ENCODE measurements at places on chromosomes 13 and 19.

DNA sequence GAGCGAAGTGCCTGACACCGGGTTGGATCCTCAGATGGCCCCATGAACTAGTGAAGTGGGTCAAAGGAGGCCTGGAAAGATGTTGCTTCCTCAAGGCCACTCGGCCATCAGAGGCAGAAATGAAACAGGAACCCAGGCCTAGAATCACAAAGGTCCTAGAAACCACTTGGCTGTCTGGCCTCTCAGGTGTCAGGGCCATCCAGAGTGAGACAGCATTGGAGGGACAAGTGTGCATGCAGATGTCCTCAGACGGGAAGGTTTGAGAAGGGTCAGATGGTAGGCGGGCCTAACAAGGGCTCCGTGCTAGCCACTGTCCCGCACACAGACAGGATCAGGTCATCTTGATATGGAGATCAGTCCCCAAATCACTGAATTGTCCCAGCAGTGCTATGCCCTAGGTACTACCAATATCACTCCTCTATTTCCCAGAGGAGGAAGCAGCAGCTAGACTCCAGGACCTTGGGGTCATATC, 14.3 kb downstream of the CCDC97 start:
- DNase-seq = no peak

- DNase-seq = no peak
Measured at GRCh38 chr19:42330241-42330711, 4.8 kb downstream of the MEGF8 start.

DNA sequence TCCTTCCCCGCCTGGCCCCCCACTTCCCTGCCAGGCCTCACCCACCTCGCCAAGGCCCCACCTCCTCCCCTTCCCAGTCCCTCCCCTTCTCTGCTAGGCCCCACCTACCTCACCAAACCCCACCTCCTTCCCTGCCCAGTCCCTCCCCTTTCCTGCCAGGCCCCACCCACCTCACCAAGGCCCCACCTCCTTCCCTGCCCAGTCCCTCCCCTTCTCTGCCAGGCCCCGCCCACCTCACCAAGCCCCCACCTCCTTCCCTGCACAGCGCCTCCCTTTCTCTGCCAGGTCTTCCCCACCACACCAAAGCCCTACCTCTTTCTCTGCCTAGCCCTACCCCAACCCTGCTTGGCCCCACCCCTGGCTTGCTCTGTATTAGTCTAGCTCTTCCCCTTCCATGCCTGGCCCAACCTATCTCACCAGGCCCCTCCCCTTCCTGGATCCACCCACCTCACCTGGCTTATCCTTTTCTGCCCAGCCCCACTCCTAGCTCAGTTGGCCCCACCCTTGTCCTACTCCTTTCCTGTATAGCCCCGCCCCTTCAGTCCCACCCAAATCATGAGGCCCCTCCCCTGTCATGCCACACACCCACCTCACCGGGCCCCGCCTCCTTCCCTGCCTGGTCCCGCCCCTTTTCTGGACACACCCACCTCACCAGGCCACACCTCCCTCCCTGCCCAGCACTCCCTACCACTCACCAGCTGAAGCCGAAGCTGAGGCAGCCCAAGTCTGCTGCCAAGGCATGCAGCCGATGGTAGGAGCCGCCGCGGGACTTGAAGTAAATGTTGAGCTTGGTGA, 16.2 kb downstream of the CERS1 start:
- peak; percentile 56 for DNase-seq

DNA sequence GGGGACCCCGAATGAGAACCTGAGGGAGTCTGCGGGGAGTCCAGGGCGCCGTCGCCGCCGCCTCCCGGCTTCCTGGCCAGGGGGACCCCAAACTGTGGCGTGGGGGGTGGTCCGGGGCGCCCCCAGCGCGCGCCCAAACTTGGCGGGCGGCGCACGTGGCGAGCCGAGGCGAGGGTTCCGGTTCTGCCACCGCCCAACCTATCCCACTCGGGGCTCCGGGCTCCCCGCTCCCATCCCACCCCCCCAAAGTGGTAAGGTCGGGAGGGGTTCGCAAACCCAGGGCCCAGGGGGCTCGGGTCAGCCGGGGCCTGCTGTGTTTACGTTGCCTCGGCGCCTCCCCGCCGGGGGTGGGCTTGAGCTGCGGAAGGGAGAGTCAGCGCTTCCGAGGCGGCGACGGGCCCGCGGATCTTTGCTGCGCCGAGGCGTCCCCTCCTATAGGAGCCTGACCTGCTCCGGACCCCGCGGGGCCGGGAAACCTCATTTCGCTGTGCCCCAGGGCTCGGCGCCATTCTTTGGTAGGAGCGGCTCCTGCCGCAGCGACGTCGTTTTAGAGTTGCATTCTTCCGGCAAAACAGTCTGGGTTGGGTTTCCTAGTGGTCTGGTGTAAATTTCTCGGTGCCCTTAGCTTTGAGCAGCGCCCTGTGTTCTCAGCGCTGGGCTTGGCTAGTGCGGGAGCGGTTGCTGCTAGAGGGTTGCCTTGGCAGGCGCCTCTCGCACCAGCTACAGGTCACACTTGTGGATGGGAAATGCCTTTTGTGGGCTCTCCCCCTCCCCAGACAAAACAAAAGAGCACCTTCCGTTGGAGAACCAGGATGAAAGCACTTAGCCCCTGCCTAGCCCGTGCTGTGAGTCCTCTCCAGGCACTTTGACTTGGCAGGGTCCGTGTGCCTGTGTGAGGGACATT, 1.2 kb downstream of the DAZAP1 start:
- DNase-seq = no peak

GRCh38 chr19:16380314-16380695, 55.7 kb downstream of the KLF2 start:
- no peak for DNase-seq

DNA sequence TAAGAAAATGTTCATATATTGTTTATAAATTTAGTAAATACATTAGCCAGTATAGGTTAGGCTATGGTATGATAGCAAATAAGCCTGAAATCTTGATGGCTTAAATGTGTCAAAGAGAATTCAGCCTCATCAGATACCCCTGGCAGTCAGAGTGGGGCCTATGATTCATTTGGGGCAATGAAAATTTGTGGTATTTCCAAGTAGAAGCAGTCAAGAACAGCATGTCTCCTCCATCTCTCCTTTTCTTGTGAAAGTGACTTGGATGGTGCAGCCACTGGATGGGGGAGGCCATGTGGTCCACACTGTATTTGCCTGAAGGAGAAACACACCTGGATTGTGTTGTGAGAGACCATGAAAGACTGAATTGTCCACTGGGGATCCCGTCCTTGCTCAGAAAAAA, 82.7 kb downstream of the DLEU7 start:
- no peak for DNase-seq

DNA sequence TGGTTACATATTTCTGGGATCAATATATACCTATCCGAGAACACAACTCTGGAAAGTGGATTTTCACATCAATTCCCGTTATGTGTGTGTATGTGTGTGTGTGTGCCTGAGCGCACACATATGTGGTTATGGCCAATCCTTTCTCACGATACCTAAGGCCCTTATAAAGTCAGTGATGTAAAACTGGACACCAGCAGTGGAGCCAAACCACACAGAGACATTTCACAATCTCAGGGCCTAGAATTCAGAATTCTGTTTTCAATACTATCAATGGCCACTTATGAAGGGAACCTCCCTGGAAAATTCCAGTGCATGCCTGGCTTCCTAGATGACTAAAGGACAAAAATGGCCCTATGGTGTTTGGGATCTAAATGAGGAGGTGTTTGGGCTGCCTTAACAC, 187.3 kb upstream of the UBL3 start:
- no peak for DNase-seq

GRCh38 chr13:101942038-101942437, 459.8 kb downstream of the FGF14 start:
- peak; percentile 63 for DNase-seq

DNA sequence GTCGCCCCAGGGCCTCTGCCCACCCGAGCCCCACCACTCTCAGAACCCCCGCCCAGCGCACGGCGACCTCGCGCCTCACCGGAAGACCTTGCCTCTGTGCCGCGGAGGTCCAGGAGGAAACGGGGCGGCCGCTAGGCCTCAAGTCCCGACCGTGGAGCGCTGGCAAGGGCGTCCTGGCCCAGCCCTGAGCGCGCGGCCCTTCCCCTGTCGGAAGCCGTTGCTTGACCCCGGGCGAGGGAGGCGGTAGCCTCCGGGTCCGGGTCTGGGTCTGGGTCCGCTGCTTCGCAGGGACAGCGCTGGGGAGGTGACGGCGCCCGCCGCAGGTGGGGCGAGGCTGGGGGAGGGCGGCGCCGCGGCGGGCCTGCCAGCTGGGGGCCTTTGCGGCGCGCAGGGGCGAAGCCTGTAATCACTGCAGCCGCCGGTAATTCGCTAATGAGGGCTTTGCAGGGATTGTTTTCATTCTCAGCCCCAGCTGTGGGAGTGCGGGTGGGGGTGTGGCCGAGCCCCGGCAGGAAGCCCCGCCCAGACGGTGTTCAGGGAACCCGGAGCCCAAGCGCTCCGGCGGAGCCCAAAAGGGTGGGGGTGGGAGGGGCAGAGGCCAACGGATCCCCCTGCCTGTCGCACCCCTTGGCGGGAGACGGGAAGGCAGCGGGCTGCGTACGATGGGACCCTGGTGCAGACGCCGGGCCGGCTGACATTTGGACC, 8.6 kb downstream of the C19orf25 start:
- DNase-seq = peak; percentile 80

DNA sequence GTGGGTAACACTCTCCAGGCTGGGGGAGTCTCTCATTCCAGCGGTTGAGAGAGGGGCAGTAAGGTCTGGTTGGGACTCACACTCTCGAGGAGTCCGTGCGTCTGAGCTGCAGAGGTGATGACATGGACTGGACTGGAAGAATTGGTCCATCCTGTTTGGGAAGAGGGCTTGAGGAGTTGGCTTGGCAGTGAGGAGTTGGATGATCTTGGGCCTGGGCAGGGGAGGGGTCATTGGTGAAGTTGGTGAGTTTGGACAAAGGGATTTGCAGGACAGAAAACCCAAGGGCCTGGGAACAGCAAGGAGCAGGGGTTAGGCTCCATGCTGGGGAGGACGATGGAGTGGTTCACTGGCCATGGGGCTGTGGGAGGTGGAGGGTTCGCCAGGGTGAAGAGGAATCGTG, 3.7 kb downstream of the PPP1R37 start:
- DNase-seq = no peak

GRCh38 chr19:30371960-30372824, at the start of gene ZNF536:
ZNF536 (plus strand) TSS chr19:30372384; CDS start chr19:30443563, 71,179 bp downstream.
- DNase-seq = no peak

- DNase-seq = no peak
Measured at GRCh38 chr19:52896431-52897137, 851 bp downstream of the ZNF320 start.

DNA sequence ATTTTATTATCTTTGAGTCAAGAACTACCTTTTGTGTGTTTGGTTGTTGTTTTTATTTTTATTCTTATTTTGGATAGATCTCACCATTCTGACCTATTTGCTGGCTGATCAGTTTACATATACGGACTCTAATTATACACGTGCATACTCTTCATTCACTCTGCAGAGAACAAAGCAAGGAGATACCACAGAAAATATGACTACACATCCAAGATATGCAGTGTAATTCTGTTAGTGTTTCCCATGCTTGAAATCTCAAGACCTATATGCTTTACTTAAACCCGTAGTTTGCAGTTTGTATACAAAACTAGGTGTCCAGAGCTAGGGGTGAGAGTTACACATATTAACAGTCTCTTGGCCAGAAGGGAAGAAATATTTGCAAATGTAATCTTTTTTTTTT, 205.5 kb downstream of the DCLK1 start:
- no peak for DNase-seq

- no peak for DNase-seq
Measured at GRCh38 chr13:25192936-25193335, 20.8 kb upstream of the AMER2 start.

DNA sequence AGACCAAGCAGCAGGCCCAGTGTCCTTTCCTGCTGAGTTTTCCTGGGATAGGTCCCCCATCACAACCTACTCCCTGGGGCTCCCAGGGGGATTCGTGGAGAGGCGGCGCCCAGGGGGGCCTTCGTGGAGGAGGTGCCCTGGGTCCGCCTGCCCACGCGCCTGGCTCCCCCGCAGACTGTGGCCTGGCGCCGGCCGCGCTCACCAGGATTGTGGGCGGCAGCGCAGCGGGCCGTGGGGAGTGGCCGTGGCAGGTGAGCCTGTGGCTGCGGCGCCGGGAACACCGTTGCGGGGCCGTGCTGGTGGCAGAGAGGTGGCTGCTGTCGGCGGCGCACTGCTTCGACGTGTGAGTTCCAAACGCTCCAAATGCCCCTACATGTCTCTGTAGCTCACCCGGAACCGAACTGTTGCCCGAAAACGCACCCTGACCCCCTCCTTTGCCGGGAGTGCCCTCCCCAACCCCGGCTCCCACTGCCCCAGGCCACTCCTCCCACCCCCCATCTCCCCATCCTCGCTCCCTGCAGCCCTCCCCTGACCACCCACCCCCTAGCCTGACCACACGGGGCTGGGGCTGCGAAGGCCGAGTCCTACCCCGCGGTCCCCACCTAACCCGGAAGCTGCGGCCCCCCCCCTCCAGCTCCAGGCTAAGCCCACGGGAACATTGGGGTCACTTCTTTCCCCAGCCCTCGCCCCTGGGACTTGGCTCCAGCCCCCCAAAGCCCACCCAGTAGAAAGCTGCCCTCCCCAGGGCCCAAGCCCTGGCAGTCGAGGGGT, 3.3 kb downstream of the TIMM13 start:
- no peak for DNase-seq

- no peak for DNase-seq
Measured at GRCh38 chr13:79382545-79383275, 23.3 kb downstream of the RBM26 start.

DNA sequence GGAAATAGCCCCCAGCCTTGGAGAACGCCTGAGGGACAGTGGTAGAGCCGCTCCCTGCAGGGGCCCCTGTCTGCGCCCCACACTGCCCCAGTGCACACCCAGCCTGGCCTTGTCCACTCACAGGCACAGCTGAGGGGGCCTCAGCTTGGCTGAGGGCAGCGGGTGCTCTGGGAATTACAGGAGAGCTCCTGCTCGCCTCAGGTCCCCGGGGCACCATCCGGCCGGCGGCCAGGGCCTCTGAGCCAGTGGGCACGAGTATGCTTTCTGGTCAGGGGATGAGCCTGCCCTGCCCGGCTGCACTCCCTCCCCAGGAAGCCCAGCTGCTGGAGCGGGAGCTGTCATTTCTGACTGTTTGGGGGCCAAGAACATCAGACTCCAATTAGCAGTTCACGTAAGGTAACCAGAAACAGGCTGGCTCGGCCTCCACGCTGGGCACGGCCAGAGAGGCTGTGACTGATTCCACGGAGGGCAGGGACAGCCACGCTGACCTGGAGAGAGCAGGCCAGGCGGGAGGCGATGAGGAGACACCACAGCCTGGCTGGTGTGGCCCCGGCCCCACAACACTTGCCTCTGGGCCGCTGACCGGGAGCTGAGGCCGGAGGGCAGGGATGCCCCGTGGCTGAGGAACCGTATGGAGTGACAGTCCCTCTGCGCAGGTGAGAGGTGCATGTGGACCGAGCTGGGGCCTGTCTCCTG, 15.4 kb downstream of the CEBPG start:
- DNase-seq = no peak

DNA sequence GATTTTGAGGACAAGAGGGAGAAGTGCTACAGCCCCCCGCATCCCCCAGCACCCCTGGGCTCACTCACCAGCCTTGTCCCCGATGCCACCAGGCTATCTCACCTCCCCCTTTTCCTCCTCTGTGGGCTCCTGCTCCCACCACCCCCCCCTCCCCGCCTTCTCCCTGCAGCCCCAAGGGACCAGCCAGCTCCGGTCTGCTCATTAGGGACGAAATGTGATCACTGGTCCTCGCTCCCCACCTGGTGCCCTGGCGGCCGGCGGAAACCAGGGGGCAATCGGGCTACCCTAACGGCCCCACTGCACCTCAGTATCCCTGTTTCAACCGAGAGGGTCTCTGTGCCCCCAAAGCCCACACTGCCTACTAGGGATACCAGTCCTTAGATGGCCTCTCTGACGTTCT, 2.7 kb downstream of the GPR4 start:
- no peak for DNase-seq

- no peak for DNase-seq
Measured at GRCh38 chr19:2376784-2377519, 16.9 kb downstream of the TMPRSS9 start.

- no peak for DNase-seq
Measured at GRCh38 chr19:38333245-38333644, 2.4 kb upstream of the CATSPERG start.

Measured in NCI-H1436 (cell line).